ENCODE measurements at places on chromosomes 3 and 15.

- no peak for DNase-seq
Observed at GRCh38 chr3:51328206-51328605, 56.9 kb upstream of the MANF start.

DNA sequence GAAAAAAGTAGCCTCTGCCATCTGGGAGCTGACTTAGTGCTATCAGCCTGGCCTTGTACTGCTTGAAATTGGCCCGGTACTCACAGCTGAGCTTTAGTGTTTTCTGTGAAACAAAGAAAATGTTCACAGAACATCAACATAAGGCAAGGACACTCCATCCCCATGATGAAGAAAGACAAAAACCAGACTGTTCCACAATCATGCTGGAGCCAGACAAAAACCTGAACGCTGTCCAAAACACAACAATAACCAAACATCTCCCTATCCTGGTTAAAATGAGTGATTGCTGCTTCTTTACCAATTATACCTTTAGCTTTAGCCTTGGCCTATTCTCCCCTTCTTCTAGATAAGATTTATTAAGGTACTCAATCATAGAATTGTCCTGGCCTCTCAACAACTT, 153.9 kb downstream of the CPNE4 start:
- DNase-seq, result no peak

DNA sequence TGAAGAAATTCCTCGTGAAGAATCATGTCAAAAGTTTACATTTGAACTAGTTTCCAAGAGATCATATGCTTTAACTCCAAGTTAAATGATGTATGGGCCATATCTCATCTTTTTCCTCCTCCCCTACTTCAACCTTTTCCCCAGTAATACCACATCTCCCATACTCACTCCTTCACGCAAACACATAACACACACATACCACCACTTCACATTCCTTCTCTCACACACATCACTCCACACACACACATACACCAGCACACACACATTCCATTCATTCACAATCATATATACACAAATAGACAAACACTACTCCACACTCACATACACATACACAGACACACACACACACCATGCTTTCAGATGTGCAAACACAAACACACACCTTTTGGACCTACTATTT, 769.0 kb upstream of the NR2F2 start:
- DNase-seq, result no peak

DNA sequence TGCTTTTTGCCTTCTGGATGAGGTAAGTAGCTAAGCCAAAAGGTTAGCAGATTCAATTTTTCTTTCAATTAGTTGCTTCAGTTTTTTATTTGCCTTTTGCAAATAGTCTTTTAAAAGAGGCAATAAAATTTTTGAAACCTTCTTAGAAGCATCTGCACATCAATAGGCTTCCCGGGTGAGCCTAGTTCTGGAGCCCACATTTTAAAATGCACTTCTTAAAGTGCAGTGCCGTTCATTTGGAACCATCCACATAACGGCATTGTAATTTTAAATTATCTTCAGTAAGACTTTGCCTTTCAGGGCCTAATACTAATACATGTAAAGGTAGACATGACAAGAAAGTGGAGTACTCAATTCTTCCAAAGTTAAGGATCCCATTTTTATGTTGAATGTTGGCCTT, 269.2 kb downstream of the THSD4 start:
- DNase-seq, result no peak

GRCh38 chr3:194481525-194482195, 5.1 kb downstream of the ATP13A3 start:
- no peak for DNase-seq

DNA sequence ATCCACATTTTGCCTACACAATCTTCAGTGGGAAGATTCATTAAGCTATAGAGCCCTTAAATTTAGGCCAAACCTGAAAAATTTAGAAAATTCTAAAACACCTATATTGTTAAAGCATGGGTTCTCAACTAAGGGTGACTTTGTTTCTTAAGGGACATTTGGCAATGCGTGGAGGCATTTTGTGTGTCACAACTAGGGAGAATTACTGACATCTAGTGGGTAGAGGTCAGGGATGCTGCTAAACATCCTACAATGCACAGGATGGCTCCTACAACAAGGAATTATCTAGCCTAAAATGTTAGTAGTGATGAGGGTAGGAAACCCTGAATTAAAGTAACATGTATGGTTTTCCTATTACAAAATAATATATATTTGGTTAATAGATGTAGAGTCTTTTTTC, 55.8 kb downstream of the TBC1D5 start:
- DNase-seq, result no peak

- no peak for DNase-seq
Observed at GRCh38 chr15:71688509-71689094, 121.8 kb upstream of the NR2E3 start.

- DNase-seq, result peak; percentile 82
Observed at GRCh38 chr3:32951410-32951811, at the start of gene CCR4. Gene CCR4 (plus strand): TSS chr3:32951644. CDS start chr3:32953423, 1,779 bp downstream.

- no peak for DNase-seq
Observed at GRCh38 chr15:91664224-91664836, 189.2 kb upstream of the SLCO3A1 start.

DNA sequence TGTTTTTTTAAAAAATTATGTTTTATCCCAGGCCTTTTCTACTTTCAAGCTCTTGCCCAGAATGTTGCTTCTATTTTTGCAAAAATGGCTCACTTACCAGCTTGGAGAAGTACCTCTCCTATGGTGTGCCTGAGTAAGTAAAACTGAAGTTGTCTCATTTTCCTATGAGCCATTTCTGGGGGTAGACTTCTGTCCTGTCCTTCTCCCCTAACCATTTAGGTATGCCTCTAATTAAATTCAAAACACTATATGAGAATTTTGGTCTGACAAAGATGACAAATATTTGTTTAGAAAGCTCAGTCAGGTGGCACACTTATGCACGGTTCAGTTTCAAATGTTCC, 282.5 kb upstream of the ICE2 start:
- no peak for DNase-seq

Data from activated CD4-positive, alpha-beta memory T cell treated with anti-CD3 and anti-CD28 coated beads for 36 hours (primary cell).